MV-4-11 (cell line): ENCODE measurements at places on chromosomes 12 and 14.

DNA sequence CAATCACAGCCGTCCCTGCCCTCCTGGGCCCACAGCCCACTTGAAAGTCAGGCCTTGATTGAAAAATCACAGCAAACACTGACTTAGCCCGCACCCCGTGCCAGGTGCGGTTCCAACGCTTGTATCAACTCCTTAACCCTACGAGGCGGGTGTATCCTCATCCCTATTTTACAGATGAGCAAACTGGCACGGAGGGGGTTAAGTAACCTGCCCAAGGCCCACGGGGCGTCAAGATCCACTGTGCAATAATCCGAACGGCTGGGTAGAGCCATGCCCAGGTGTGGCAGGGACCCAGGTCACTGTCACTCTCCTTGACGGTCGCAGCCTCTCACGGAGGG lies 583 bp downstream of the DNAH10 start:
- DNase-seq: no peak

- DNase-seq: peak; percentile 62
Observed at GRCh38 chr12:55036326-55037115, 16.7 kb downstream of the NEUROD4 start.

DNA sequence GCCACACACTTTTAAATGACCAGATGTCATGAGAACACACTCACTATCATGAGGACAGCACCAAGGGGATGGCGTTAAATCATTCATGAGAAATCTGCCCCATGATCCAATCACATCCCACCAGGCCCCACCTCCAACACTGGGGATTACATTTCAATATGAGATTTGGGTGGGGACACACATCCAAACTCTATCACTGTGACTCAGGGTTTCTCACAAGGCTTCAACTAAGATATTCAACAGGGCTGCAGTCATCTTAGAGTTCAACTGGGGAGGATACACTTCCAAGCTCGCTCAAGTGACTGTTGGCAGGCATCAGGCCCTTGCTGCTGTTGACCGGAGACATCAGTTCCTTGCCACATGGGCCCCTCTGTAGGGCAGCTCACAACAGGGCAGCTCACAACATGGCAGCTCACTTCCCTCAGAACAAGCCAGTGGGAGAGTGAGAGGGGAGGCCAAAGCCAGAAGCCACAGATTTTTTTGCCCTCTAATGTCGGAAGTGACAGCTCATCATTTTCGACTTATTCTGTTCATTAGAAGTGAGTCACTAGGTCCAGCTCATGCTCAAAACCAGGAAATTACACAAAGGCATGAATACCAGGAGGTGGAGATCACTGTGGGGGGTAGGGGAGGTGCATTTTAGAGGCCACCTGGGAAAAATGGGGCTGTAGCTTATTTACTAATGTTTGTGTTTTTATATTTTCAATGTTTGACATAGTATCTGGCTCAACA lies 50.8 kb upstream of the PTHLH start:
- peak; percentile 43 for DNase-seq

DNA sequence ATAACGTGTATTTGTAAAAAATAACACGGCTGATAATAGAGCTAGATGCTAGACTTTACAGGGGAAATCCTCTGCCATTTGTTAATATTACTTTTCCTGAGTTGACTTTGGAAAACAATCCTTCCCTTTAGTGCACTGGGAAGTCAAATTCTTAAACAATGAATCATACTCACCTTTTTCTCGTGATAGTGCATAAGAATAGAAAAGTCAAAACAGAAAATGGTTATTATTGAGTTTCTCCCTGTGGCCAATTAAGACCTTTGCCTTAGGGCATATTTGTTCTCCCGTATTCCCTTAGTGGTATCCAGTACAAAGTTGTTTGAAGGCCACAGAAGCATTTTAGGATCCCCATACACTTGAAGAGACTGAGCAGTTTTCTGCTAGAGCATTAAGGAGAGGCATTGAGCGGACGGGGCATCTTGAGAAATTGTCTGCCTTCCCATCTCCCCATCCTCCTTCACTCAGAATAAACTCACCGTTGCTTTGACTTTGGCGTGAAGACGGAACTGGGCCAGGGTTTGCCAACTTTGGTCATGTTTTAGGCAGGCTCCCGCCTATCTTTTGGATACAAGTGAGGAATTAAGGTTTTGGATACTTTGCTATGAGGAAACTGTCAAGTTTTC lies 171.3 kb downstream of the TMTC2 start:
- no peak for DNase-seq

DNA sequence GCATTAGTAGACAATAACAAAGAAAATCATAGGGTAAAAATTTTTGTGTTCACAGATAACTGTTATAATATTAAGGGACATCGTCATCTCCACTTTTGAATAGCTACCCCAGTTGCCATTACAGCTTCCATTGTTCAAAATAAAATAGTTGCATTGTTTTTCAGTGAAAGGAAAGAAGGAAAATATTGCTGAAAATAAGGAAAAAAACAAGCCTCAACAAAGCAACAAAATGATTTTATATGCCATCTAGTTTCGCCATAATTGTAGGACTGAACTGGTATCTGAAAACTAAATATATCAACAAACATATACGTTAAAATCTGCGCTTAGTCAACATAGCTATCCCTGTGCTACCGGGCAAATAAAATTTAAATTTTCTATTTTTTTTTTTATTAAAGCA lies 3.3 kb downstream of the CDK17 start:
- DNase-seq: no peak

- no peak for DNase-seq
Observed at GRCh38 chr14:57058319-57058718, 210.4 kb downstream of the EXOC5 start.

- peak; percentile 10 for DNase-seq
Observed at GRCh38 chr14:60245380-60246177, 3.4 kb upstream of the PPM1A start.

DNA sequence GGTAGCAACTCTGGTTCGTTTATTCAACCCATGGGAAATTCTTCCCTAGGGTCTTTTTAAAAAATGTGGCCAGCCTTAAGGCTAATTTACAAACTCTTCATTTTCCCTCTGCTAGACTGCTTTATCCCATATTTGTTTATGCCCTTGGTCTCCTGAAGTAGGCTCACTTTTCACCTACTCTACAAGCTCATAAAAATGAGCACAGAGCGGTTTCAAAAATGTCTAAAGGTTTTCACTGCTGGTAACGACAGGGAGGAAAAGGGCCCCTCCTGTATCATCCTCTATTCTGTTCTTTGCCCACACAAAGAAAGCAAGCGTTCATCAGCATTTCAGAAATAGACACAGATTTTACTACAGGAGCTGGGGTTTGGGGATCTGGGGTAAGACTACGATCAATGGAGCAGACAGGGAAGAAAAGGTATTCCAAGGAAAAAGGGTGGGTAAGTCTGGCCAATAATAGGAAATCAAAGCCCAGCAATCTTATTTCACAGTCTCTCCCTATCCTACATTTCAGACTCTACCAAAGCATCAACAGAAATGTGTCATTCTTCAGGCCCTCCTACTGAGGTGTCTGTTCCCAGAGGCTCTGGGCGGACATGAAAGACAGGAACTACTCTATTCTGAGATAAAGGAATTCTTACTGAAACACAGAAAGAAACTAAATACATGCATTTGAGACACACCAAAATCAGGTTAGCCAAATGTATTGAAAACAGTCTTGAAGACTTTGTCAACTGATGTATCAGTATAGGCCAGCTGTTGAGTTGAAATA lies 86.4 kb downstream of the SPPL3 start:
- DNase-seq: no peak

DNA sequence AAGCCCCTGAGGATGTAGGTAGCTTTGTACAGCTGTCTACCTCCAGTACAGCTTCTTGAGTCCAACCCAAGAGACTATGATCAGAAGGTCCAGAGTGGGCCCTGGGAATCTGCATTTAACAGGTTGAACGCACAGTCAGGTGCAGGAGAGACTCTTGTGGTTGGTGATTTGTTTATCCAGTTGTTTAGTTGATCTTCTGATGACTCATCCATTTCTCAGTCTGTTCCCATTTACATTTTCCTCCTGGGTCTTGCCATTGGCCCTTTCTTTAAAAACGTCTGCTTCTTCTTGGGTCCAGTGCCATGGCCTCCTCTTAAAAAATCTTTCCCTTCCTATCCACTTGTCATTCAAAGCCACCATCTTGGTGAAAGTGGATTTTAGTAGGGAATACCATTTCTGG lies 734.2 kb downstream of the MED13L start:
- DNase-seq: no peak

DNA sequence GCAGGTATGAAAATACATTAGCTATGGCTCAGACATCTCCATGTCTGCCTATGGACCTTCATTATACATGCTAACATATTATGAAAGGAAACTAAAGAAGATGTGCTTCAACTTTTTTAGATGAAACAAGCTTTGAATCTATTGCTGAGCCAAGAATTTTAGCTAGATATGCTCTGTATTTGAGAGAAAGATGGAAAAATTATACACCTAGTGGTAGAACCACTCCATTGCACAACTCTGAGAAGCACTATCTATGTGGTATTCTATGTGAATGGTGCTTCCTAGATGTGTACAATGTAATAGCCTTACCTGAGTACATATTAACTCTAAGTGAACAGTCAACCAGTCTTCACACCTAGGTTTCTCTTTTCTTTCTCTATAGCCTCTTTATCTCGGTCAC lies 17.3 kb downstream of the EPYC start:
- no peak for DNase-seq

DNA sequence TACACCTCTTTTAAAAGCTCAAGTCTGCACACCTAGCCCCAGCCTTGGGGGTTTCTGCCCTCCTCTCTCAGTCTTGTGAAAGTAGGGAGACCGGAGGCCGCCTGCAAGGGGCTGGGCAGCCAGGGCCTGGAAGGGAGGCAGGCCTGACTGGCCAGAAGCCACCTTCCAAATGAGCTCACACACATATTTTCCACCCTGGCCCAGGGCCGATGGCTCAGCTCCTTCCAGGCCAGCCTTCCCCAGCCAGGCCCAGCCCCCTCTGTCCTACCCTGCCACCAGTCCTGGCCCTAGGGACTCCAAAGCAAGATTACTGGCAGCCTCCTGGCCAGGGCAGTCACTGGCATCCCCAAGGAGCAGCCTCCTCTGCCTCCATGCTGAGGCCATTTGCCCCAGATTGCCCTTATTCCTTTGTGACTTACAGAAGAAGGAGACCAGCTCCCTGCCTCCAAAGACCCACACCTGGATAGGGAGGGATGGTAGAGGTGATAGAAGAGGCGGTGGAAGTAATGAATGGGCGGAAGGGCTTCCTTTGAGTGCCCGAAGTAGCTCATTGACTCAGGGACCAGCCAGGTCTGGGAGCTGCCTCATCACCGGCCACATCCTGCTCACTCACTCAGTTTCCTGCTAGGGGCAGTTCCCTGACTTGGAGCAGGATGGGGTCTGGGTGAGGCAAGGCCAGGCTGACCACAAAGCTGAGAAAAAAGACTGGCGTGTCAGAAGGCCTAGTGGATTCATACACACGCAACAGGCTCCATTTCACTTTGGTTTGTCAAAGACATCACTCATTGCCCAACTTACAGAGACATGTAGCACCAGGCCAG lies 14.8 kb downstream of the MMP14 start:
- DNase-seq: peak; percentile 96

- DNase-seq: no peak
Observed at GRCh38 chr12:132194056-132194455, 49.8 kb downstream of the NOC4L start.

DNA sequence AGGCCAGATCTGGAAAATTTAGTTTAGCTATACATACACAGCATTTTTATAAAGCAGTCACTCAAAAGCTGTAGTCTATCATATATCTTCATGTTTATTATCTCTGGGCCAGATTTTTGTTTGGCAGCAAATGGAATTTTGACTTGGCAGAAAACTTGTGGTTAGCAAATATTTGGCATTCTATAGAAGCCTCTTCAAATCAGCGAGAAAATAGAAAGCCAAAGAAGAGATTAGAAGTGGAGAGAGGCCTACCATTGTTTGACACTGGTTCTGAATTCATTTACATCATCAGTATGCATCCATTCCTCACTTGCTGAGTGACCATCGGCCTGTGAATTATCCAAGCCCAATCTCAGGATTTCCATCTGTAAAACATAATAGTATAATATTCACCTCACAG lies 1077.6 kb downstream of the GALC start:
- no peak for DNase-seq

DNA sequence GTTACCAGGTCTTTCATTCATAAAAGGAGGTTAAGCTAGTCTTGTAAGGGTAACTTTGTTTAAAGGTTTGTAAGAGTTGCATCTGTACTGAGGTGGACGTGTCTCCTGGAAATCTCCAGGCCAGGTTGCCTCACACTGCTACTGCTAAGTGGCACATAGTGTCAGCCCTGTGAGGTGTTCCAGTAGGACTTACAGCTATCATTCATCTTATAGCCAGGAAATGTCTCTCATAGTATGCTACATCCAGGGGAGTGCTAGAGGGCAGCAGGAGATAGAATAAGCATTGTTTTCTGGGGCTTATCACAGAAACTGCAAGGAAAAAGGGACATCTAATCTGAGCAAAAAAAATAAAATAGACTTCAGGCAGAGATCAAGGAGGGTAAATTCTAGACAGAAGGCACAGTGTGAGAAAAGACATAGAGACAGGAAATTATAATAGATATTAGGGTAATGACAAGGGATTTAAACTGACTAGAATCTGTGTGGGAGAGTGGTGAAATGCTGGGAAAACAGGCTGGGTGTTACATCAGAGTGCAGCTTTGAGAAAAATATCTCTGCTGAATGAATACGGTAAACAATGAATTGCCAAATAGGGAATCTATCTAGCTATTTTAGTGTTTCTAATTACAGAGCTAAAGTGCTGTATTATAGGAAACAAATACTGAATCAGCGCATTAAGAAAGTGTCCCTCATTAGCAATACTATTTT lies 205.1 kb upstream of the ABCD2 start:
- DNase-seq: no peak

DNA sequence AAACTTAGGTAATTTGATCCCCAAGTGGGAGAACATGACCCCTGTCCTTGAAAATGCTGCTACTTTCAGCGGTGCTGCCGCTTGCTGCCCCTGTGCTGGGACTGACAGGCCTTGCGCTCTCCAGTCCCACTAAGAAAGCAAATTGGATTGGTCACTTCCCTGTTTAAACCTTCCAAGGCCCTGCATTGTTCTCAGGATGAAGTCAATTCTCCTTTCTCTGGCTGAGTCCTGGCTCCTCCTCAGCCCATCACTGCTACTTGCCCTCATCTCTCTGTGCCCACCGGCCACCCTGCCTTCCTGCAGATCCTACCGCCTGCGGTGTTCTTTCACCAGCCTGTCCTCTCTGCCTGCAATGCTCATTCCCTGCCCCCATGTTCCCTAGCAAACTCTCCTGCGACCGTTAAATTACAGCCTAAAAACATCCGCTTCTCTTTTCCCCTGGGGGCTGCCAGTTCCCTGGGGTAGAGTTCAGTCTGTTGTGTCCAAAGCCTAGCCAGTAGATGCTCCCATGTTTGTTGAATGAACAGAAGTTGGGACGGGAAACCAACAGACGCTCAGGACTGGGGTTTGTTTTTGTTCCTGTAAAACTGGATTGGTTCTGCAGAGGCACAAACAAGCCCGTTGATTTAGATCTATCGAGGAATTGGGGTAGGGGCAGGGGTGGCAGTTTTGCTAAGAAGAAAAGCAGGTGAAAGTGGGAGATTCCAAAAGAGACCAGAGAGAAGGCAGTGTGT lies 127.3 kb upstream of the HIF1A start:
- DNase-seq: peak; percentile 58

- DNase-seq: no peak
Observed at GRCh38 chr12:21516281-21516680, 9.8 kb upstream of the SPX start.
